ENCODE measurements at places on chromosomes 7 and 10. TPM values are rescaled to one million over a fixed set of nuclear protein-coding genes. Genes with fewer than 3 reads are reported as not detected.
A peak's percentile ranks its signal among the peaks of the same experiment; 100 is the strongest.

The ABCB4 gene
- total RNA-seq, result 22.6 TPM

GRCh38 chr7:40500219-40500618 is 365.4 kb downstream of the SUGCT start:
- no peaks in the 10 kb centered on the region for H3K27me3 ChIP-seq
- no peaks in the 10 kb centered on the region for H3K4me1 ChIP-seq
- H3K4me3 ChIP-seq, result no peak overlapping the region
- H3K27ac ChIP-seq, result no peak overlapping the region

DNA sequence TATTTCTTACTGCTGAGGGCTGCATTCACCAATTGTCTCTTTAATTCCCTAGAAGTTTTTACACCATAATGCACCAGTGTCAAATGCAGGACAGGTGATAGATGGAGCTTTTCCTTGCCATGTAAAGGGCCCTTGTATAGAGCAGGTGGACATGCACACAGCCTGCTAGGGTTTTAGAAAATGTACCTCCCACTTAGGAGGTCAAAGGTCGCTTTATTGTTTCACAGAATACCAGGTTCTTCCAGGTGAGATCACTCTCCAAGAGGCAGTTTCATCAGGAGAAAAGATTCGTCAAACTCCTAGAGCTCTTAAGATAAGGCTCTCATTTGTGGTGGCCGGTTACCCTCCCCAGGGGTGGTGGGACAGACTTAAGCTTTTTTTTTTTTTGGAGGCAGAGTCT is 215.8 kb downstream of the PHTF2 start:
- peaks cover 24% of the 10 kb centered on the region for H3K4me1 ChIP-seq
- H3K4me3 ChIP-seq, result no peak overlapping the region
- no peaks in the 10 kb centered on the region for H3K36me3 ChIP-seq
- H3K27me3 ChIP-seq, result no peaks in the 10 kb centered on the region
- no peak overlapping the region for H3K27ac ChIP-seq

- H3K4me1 ChIP-seq, result peaks cover 20% of the 10 kb centered on the region
- H3K27ac ChIP-seq, result peak overlapping the region; percentile 97
- H3K27me3 ChIP-seq, result no peaks in the 10 kb centered on the region
- DNase-seq, result no peak
Observed at GRCh38 chr10:86522510-86522855, 891 bp upstream of the WAPL start.

GRCh38 chr10:104784452-104784851 is 143.4 kb downstream of the SORCS3 start:
- H3K36me3 ChIP-seq, result no peaks in the 10 kb centered on the region
- H3K27me3 ChIP-seq, result no peaks in the 10 kb centered on the region
- H3K4me1 ChIP-seq, result no peaks in the 10 kb centered on the region
- no peak overlapping the region for H3K27ac ChIP-seq

- H3K4me3 ChIP-seq, result no peak overlapping the region
- H3K4me1 ChIP-seq, result no peaks in the 10 kb centered on the region
- no peak for DNase-seq
- no peaks in the 10 kb centered on the region for H3K27me3 ChIP-seq
- no peak overlapping the region for H3K27ac ChIP-seq
Observed at GRCh38 chr7:33705333-33705833, 200.0 kb upstream of the BMPER start.

DNA sequence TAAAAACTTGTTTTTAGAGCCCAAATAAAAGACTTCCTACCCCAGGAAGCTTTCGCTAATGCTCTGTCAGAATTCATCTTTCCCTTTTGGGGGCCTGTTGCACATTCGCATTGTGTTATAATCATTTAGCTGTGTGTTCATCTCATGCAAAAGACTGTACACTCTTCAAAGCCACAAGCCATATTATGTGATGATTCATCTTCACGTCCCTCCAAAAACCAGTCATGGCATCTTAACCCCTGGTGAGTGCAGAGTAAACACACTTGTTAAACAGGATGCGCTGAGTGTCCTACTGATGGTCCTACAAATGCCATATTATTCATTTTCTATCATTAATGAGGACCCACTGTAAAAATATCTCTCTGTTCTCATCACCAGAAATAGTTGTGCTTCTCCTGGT is 235.4 kb downstream of the KIAA1217 start:
- H3K36me3 ChIP-seq, result no peaks in the 10 kb centered on the region
- no peaks in the 10 kb centered on the region for H3K4me1 ChIP-seq
- H3K27me3 ChIP-seq, result no peaks in the 10 kb centered on the region
- no peak overlapping the region for H3K4me3 ChIP-seq
- H3K27ac ChIP-seq, result no peak overlapping the region

- no peak for DNase-seq
- H3K4me1 ChIP-seq, result no peaks in the 10 kb centered on the region
- no peak overlapping the region for H3K4me3 ChIP-seq
- H3K27me3 ChIP-seq, result no peaks in the 10 kb centered on the region
- no peaks in the 10 kb centered on the region for H3K36me3 ChIP-seq
Observed at GRCh38 chr10:68095153-68095552, 14.1 kb upstream of the MYPN start.

- no peaks in the 10 kb centered on the region for H3K36me3 ChIP-seq
- DNase-seq, result no peak
- no peaks in the 10 kb centered on the region for H3K27me3 ChIP-seq
Observed at GRCh38 chr10:25263931-25264330, 89.1 kb downstream of the GPR158 start.

DNA sequence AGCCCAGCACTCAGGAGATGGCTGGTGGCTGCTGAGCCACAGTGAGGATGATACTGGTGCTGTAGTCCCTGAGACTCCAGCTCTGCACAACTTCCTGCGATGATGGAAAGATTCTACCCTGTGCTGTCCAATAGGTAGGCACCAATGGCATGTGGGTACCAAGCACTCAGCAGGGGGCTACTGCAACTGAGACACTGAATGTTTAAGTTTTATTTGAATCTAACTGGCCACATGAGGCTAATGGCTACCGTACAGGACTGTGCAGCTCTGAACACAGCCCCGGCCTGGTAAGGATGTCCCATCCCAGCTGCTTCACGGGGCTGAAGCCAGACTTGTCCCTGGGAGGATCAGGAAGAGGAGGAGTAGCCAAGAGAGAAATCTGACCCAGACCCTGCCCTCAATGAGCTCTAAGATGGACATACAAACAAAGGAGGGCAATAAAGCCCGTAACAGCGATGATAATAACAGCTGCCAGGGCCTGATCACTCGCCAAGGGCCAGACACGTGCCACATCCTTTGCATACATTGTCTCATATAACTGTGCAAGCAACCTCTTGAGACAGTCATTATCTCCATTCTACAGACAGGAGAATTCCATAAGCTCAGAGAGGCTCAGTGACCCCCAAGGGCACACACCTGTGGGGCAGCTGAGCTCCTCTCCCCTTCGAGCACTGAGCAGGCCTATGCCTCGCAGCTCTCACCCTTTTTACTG is 3.8 kb downstream of the GPRIN2 start:
- H3K4me1 ChIP-seq, result peaks cover 6% of the 10 kb centered on the region
- H3K27me3 ChIP-seq, result peaks cover 47% of the 10 kb centered on the region
- peak; percentile 9 for DNase-seq
- no peak overlapping the region for H3K27ac ChIP-seq
- no peaks in the 10 kb centered on the region for H3K36me3 ChIP-seq

DNA sequence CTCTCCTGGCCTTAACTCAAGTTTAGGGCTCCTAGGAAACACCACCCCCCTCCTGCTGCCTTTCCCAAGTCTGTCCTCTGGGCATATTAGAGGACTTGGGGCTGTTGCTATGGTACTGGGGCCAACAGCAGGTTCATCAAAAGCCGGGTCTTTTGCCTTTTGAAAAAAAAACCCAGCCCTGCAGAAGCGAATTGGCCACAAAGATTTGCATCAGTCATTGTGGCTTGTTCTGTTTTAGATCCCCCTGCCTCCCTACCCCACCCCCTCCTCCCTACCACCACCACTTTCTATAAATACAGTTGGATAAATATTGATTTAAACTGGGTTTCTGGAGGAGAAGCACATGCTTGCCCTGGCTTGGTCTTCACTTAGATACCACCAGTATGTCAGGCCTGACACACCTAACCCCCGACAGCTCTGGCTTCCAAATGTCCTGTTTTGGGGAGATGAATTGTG is 7.0 kb downstream of the MXI1 start:
- no peak overlapping the region for H3K27ac ChIP-seq
- H3K4me3 ChIP-seq, result no peak overlapping the region
- DNase-seq, result no peak
- H3K36me3 ChIP-seq, result no peaks in the 10 kb centered on the region
- no peaks in the 10 kb centered on the region for H3K27me3 ChIP-seq
- no peaks in the 10 kb centered on the region for H3K4me1 ChIP-seq

DNA sequence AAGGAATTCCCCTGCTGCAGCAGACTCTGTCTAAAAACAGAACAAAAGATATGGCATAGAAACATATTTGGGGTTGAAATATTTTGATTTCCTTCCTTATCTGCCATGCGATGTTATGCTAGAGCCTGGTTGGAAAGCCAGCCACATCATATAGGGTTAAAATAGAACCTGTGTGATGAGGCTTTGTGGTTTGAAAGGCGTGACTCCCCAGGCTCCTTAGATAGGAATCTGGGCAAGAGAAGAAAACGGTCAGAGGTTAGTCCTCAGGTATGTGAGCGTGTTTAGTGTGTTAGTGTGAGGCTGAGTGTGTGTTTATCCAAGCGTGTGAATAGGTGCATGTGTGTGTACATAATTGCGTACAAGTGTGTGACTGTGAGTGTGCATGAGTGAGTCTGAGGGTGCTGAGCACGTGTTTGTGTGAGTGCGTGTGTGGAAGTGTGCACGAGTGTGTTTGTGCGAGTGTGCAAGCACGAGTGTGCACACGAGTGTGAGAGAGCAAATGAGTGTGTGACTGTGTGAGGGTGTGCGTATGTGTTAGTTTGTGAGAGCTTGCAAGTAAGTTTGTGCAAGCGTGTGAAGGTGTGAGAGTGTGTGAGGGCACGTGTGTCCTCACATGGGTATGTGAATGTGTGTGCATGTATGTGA is 79.9 kb downstream of the COL26A1 start:
- no peak overlapping the region for H3K27ac ChIP-seq
- H3K4me3 ChIP-seq, result no peak overlapping the region

DNA sequence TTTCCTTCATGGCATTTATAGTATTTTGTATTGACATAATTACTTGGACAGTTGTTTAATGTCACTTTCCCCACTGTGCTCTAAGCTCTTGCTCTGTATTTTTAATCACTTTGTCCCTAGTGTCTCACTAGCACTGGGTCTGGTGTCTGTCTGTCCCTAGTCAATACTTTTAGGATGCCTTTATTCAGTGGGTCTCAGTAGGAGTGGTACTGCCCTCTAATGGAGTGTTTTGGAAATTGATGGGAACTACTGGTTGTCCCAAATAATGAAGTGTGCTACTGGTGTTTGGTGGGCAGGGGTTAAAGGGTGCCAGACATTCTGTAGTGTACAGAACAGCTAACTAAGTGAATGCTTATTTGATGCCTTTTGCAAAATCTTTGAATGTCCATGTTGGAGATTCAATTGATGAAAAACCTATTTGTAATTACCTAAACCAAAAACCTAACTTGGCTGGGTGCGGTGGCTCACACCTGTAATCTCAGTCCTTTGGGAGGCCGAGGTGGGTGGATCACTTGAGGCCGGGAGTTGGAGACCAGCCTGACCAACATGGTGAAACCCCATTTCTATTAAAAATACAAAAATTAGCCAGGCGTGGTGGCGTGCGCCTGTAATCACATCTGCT is 33.3 kb downstream of the CDK14 start:
- H3K4me1 ChIP-seq, result peaks cover 9% of the 10 kb centered on the region
- no peaks in the 10 kb centered on the region for H3K36me3 ChIP-seq
- H3K4me3 ChIP-seq, result no peak overlapping the region
- H3K27me3 ChIP-seq, result no peaks in the 10 kb centered on the region
- DNase-seq, result no peak
- H3K27ac ChIP-seq, result no peak overlapping the region

DNA sequence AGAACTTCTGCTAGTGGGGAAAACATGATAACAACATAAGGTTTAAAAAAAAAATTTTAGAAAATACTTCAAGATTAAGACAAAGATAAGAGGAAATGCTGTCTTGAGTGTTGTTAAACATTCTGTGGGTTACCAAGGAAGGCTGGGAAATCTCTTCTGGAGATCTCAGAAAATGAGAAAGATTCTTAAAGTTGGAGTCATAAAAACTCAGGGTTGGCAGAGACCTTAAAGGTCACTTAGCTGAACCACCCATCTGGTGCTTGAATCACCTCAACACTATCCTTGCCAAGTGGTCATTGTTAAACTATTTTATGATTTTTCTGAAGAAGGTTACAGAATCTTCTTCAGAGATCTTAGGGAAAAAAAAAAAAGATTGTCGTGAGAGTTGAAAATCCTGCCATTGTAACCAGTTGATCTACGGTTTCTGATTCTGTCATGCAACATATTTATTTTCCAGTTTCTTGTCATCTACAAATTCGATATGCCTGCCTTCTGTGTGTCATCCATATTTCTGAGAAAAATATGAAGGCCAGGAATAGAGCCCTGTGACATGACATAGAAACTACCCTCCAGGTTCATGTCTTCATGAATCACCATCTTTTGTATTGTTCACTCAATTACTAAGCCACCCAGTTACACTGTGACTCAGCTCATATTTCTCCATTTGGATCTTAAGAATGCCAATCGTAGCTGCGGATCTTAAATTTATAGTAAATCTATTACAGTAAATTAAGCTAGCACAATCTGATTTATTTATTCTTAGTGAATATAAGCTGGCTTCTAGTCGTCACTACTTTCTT is 179.2 kb downstream of the ST7 start:
- no peaks in the 10 kb centered on the region for H3K36me3 ChIP-seq
- peak overlapping the region; percentile 51 for H3K27ac ChIP-seq
- H3K4me3 ChIP-seq, result no peak overlapping the region
- no peak for DNase-seq
- no peaks in the 10 kb centered on the region for H3K27me3 ChIP-seq

GRCh38 chr7:112110175-112110574 is 96.0 kb downstream of the DOCK4 start:
- no peak overlapping the region for H3K27ac ChIP-seq
- no peak overlapping the region for H3K4me3 ChIP-seq
- DNase-seq, result no peak
- H3K36me3 ChIP-seq, result no peaks in the 10 kb centered on the region
- H3K4me1 ChIP-seq, result peaks cover 13% of the 10 kb centered on the region

DNA sequence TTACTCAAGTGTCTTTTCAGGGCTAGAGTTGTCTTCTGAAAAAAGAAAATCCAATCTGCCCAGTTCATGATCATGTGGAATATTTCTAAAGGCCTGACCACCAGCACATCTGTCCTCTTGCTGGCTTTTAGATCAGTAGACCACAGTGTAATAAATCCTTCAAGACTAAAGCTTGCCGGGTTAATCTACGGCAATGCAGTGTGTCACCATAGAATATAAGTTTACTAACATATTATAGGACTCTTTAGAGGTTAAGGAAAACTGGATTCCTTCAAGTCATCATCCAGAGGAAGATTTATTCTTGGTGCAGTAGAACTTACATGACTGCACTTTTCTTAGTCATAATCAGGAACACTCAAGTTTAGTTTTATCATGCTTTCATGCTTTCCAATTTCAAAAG is 349.5 kb downstream of the SEMA3D start:
- H3K4me3 ChIP-seq, result no peak overlapping the region
- DNase-seq, result no peak
- H3K4me1 ChIP-seq, result no peaks in the 10 kb centered on the region
- H3K27ac ChIP-seq, result no peak overlapping the region
- H3K27me3 ChIP-seq, result no peaks in the 10 kb centered on the region

GRCh38 chr10:111354859-111355258 is 278.0 kb downstream of the ADRA2A start:
- no peak overlapping the region for H3K27ac ChIP-seq
- no peak overlapping the region for H3K4me3 ChIP-seq
- DNase-seq, result no peak

Measured in adrenal gland (tissue), 19 donors.